ENCODE measurements at places on chromosomes 12 and 14.

GRCh38 chr12:132142679-132143335, 1.3 kb downstream of the DDX51 start:
- no peak for DNase-seq

GRCh38 chr12:123873793-123874192, 98.8 kb downstream of the CCDC92 start:
- no peak for DNase-seq

DNA sequence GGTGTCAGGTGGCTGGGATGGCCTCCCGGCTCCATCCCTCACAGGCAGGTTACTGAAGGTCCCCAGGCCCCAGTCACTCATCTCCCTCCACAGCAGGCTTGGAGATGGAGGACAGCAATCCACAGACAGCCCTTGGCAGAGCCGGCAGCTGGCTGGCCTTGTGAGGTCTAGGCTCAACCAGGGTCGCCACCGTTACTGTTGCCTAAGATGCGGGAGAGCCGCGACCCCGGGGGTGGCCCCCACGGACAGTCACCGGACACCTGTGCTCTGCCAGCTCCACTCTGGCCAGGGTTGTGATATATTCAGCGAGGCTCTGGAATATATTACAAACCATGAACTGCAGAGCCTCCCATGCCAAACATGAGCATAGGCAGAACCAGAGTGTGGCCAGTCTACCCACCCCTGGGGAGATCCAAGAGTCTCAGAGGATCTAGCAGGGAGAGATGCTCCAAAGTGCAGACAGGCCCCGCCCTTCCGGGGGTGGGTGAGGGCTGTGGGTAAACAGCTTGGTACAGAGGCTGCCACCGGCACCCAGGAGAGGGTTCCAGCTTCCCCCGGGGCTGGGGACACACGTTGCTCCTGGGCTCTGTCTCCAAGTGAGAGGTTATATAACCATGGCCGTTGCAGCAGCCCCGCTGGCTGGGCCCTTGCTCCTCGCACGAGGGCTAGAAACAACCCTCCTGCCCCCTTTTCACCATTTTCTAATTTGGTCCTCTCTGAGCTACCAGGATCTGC, 55.9 kb upstream of the DIO3 start:
- no peak for DNase-seq

- no peak for DNase-seq
Measured at GRCh38 chr12:54258201-54258681, 21.7 kb downstream of the CBX5 start.

GRCh38 chr12:18487509-18487908, 226.2 kb downstream of the PIK3C2G start:
- no peak for DNase-seq

DNA sequence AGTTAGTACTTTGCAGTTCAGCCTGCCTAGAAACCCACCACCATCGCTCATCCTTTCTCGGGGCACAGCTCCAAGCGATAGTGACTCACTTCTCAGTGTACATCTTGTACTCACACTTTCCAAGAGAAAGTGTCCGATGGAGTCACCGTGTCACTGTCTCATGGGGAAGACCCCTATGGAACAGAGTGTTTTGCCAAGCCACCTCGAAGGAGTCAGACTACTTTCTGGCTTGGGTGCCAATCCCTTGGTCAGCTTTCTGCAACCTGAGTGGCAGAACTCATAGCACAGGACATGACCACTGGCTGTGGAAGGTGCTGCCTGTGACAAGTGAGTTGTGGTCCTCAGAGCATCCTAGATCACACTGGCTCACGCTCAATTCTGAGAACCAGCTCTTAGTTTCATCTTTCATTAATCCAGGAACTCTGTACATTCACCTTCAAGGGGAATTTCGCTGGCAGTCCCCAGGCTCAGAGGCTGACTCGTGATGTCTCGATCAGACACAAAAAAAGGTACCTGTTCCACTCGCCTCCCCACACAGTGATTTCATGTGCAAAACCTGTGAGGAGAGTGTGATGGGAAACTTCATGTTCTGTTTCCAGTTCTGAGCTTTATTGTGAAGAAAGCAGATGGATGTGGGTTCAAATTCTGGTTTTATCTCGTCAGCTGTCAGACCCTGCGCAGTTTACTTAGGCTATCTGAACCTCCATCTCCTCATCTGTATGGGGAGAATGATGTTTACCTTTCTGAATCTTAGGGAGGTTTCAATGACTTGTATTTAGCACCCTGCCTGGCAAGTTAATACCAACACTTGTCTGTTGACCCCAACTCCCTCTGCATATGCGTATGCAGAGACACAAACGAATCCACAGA, 127.3 kb upstream of the CCND2 start:
- no peak for DNase-seq

DNA sequence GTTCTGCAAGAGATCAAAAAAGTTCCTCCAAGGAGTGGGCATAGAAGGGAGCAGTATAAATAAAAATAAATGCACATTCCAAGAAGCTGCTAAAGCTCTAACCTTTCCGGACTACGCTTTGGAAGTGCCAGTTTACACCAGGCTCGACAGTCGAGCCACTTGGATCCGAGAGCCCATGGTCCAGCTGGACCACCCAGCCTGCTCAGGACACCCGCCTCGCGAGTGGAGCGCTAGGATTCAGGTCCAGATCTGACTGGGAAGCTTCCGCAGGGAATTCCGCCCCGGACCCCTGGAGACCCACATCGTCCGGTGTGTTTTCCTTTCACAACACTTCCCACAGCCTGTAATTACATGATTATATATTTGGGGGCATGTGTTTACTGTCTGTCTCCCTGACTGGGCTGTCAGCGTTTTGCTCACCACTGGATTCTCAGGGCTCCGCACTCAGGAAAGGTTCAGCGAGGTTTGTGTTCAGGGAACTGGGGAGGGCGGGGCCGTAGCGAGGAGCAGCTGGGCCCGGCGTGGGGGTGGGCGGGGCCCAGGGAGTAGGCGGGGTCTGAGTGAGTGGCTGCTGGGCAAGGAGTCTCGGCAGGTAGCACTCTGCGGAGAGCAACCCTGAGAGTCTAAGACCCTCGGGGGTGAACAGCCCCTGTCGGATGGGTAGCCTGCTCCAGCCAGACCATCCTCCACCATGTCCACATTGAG, 52.3 kb upstream of the TMEM263 start:
- no peak for DNase-seq

GRCh38 chr12:1914114-1914911, 4.1 kb downstream of the CACNA2D4 start:
- no peak for DNase-seq

DNA sequence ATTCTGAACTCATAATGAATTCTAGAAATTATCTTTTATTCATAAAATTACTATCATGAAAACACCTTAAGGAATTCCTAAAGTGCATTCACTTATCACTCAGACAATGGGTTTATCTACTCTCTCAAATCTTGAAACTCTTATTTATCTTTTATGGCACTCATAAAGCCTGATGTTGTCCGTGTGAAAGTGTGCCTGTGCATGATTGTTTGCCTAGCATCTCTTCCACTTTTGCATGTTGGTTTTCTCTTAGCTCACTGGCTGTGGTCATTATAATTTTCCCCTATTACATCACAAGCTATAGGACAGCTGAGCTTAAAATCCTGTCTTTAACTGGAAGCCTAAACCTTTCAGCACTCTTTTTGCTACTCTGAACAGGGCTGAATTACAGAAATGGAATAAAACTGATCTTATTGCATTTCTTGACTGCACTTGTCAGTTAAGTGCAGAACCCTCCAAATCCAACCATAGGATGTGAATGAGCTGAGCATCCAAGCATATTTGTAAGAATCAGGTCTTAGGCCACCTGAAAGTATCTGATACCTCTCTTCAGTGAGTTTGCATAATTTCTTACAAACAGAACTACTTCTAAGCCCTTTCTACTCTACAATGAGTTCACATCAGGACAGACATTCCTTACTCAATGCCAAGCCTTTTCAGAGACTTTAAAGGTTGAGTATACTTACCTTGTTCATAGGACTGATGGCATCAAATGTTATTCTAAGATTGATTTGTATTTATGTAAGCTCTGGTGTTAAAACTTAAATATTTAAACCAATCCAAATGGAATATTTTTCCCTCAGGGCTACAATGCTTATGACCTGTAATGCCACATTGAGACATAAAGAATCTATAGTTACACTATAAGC, 221.2 kb upstream of the KITLG start:
- DNase-seq = no peak

DNA sequence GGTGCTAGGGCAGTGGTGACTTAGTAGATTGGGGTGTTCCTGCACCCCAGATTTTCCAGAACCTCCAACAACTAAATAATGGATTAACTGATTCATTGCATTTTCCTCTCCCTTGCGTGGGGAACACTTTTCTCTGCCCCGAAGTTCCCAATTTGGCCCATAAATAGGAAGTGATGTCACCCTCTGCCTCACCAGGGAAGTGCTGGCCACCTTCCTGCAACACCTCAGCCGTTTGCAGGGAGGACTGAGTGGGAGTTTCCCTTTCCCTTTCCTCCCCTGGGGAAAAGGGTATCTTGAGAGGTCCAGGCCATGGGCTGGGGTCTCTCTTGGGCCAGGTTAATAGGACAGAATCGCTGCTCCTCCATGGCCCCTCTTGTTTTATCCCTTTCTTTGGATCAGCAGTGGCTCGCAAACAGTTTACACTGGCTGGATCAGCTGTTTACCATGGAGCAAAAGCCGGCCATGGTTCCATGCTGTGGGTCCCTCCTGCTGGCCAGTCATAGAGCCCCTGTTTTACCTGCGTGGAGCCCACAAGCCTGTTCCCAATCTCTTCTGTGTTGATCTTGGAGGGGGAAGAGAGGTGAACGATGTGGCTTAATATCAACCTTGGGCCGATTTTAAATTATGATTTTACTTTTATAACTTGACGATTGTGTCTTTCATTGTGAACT, 91.6 kb upstream of the VRK1 start:
- no peak for DNase-seq

DNA sequence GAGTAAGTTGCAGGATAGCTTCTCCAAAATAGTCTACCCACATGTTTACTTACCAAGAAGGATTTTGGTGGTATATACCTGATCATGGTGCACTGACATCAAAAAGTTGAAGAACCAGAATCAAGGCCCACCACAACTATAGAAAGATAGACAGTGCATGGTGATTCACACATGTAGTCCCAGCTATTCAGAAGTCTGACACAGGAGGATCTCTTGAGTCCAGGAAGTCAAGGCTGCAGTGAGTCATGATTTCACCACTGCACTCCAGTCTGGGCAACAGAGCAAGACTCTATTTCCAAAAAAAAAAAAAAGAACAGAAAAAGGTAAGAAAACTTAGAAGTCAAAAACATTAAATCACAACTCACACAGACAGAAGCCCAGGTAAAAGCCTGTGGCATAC, 422.2 kb upstream of the FOXG1 start:
- no peak for DNase-seq

- DNase-seq = no peak
Measured at GRCh38 chr12:99259040-99259934, 388.3 kb upstream of the GARIN6 start.

DNA sequence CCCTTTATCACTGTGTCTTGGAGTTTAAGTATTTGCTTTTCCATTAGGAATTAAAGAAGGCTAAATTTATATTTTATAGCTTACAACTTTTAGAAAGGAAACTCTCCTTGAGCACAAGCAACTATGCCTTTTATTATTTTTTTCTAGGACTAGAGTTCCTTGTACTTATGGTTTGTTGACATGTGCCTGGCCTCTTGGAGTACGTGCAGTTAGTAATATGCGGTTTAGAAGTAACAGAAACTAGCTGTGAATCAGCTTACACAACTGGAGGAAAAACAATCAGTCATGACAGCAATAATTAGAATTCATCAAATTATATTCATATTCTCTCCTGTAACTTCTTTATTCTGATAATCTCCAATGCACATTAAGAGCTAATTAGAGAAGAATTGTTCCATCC, 428.7 kb downstream of the AEBP2 start:
- DNase-seq = no peak

DNA sequence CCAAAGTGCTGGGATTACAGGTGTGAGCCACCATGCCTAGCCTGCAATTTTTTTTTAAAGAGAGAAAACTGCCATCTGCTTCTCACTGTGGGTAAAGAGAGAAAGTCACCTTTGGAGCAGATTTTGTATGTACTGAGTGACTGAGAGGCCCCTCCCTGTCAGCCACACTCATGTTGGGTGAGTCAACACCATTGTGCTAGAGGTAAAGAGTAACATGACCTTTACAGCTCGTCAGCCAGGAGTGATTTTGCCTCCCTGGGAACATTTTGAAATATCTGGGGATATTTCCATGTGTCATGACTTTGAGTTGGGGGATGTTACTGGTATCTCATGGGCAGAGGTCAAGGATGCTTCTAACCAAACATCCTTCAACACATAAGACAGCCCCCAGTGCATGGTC, 115.2 kb downstream of the KSR2 start:
- DNase-seq = no peak

DNA sequence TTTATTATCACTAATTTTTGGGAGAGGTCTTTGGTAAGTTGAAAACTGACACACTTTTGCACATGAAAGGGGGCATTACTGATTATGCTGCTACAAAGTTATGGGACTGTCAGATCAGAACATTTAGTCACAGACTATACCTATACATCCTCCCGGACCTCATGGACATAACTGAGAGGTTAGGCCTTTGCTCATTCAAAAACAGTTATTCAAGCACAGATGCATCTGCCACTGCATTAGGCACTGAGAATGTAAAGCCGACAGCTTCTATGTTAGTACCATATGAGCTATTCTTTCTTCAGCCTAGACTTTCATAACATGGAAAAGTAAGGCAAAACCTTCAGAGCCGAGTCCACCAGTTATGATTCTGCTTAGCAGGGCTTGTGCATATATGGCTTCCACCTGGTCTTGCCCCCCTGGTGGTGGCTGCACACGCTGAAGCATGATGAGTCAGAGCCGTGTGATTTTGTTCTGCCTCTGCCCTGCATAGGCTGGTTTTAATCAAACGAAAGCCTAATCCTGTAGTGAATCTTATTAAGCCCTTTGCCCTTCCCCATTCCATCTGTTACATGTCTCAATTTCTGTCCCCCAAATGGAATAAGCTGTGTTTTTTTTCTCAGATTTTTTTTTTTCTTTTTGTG, 21.8 kb upstream of the RNU6-8 start:
- DNase-seq = peak; percentile 99

DNA sequence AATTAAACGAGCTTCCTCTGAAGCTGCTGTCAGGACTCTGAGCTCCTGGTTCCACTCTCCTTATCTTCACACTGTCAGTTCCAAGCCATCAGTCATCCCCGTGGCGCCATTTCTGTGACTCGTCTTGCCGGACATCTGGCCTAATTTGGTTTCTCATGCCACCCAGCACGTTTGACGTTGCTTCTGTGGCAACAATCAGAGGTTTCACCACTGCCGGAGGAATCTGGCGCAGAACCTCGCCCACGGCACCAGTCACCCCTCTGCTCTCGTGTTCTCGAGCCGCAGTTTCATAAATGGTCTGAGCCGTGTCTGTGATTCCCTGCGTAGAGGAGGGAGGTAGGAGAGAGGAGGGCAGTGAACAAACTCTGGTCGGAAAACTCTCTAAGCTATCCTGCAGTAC, 29.7 kb downstream of the BDKRB1 start:
- no peak for DNase-seq
